GM04503 (cell line): ENCODE measurements at places on chromosomes 1 and 21.

DNA sequence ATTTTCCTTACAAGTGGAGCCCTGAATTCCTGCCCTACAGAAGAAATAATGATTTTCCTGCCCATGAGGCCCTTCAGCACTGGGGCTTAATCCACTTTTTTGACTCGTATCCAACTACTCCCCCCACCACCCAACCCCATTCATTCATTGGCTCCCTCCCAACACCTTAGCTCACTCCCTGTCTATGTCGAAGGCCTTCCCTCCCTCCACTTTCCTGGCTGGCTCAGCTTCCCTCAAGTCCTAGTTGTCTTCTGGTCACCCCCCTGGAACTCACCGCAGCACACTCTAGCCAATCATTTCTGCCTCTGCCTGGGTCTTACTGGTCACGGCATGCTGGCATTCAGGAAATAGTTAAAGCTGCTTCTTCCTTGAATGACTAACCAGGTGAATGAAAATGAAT lies 118.9 kb downstream of the PGBD5 start:
- DNase-seq, result no peak

- no peak for DNase-seq
These were observed 54.4 kb downstream of the NIBAN1 start for GRCh38 chr1:184919892-184920291.

- DNase-seq, result no peak
These were observed 87.7 kb downstream of the MAN1C1 start for GRCh38 chr1:25704267-25704691.

DNA sequence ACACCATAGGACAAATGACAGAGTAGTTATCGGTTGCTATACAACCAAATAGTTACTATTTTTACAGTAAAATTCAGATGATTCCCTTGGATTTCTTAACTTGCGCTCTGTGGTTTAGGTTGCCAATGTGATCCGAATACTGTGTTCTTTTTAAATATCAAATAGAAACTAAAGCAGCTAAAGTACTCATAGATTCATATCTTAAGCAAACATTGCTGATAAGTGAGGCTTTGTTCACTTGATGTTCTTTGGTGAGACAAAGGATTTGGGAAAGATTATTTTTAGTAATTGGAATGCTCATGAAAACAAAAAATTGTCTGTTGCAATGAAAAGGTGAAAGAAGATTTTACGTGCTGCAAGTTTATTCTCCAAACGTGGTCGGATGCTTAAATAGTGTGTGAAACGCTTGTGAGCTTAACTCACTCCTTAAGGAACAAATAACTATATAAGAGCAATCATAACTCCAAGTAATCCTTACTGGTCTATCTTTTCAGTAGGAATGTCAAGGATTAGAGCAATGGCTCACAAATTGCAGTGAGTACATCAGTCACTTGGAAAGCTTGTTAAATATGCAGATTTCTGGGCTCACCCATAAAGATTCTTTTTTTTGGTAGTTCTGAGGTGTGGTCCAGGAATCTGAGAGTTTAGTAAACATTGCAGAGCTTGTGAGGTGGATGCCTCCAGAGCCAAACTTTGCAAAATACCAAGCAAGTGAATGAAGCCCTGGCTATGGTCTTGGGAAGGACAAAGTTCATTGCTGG lies 31.8 kb upstream of the PDC start:
- no peak for DNase-seq

- no peak for DNase-seq
These were observed 92.5 kb downstream of the SCMH1 start for GRCh38 chr1:41149570-41149969.

DNA sequence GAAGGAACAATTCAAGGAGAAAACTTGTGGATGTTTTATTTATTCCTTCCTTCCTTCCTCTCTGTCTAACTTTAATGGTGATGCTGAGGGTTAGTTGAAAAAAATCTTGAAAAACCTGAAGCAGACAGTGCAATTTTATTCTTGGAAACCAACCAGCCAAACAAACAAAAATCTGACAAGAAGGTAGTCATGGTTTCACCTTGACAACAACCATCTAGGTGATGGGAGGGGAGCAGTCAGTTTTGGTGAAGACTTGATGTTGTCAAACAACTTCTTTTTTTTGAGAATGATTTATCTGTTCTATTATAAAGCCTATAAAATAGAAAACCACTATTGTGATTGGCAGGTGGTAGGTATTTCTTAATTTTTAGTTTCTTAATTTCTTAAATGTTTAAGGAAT lies 92.4 kb upstream of the GPR88 start:
- no peak for DNase-seq

DNA sequence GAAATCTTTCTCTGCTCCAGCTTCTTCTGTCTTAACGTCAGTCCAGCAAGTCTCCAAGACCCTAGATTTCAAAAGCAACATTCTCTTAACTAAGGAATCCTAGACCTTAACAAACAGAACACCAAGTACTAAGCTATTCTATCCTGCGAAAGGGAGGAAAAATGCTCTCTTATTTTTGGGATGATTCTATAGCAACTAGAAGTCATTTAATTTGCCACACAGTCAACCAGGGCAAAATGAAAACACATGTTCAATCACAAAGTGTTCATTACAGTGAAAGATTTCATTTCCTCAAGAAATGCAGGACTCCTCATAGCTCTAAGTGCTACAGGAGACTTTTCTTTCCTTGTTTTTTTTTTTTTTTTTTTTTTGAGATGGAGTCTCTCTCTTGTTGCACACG lies 36.2 kb upstream of the DOCK7 start:
- DNase-seq, result no peak

DNA sequence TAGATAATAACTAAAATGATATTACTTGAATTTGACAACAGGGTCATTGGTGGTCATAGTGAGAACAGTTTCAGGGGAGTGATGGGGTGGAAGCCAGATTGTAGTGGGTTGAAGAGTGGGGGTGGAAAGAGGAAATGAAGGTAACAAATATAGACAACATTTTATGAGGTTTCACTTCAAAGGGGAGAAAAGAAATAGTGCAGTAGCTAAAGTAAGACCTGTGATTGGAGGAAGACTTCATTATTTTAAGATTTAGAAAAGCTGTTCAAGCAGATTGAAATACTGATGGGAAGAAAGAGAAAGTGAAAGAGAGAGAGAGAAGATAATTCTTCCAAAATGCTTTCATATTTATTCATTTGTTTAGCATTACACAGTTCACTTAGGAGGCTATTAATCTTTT lies 52.0 kb upstream of the KCNA3 start:
- no peak for DNase-seq

DNA sequence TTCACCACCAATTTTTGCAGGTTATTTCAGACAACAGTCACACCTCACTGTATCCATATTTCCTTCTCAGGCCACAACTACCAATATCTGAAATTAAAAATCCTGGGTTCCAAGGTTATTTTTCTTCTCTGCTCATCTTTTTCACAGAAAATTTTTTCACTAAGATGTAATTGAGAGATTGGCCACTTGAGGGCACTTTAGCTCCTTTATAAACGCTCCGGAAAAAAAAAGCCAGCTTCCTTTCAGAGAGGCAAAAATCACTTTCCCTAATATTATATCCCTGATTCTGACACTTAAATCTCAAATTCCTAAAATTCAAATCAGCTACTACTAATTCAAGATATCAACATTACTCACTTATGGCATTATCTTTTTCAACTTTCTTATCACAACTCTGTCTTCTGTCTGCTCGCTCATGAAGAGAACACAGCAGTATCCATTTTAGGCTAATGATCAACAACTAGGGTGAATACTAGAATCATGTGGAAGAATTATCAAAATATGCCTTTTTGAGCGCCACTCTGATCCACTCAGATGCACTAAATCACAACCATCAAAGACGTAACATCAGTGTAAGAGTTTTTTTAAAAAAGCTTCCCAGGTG lies 101.4 kb upstream of the RGS1 start:
- no peak for DNase-seq

- DNase-seq, result no peak
These were observed 1187.4 kb upstream of the NCAM2 start for GRCh38 chr21:19810779-19811178.

DNA sequence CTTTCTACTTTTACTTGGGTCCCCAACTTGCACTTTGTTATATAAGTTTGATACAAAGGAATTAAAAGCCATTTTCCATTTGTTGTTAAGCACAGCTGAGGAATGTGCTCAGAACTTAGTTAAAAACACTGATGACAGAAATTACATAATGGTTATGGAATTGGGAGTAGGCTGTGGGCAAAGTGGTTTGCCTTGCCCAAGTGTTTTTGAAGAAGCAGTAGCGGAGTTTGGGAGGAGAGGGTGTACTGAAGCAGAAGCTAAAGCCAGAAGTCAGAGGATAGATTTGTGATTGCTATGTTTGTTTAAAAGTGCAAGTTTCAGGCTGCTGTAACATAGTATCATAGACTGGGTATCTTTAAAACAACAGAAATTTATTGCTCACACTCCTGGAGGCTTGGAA lies 391.8 kb downstream of the DUSP10 start:
- DNase-seq, result no peak

- DNase-seq, result no peak
These were observed 16.7 kb downstream of the SPATA21 start for GRCh38 chr1:16420424-16421118.

DNA sequence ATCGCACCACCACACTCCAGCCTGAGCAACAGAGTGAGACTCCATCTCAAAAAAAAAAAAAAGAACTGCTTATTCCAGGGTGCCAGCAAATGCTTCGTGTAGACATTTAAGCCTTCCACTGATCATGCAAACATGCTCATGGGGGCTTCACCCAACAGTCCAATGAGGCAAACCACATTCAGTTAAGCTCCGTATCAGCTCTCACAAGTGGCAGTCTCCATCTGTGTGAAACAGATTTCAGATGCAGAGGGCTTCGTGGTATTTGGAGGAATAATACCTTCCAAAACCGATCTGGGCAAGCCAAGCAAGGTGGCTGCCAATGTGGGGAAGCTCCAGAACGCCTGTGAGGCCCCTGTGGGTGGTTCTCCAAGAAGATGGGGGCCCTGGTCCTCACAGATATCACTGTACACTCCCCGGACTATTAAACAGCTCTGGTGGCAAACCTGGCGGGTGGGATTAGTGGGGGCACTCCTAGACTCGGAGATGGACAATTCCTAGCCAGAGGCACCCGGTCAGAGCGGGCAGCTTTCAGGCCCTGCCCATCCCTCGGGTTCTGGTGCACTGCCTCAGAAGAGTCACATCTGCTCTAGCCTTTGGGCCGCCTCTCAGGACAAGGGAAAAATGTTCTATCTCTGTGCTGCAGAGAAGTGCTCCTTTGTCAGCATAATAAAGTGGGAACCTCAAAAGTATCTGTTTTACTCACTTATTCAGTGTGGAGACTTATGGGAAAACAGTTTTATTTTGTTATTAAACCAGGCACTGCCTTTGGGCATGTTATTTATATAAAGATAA lies 10.2 kb downstream of the CREG1 start:
- DNase-seq, result no peak

DNA sequence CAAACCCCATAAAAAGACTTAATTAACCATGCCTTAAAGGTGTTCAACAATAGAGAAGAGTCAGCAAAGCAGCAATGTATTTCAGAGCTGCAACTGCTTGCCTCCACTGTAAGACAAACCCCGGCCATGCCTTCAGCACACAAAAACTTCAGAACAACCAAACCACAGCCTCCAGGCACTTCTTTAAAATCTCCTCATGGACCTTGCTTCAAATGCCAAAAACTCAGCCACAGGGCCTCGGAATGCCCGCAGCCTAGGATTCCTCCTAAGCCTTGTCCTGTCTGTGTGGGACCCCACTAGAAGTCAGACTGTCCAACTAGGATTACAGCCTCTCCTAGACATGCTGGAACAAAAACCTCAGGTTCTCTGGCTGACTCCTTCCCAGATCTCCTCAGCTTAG lies 208.1 kb upstream of the DUSP10 start:
- DNase-seq, result no peak

GRCh38 chr21:32806810-32807386 lies 35.3 kb upstream of the PAXBP1 start:
- DNase-seq, result no peak

GRCh38 chr1:151801846-151802245 lies 3.4 kb downstream of the LINGO4 start:
- no peak for DNase-seq

DNA sequence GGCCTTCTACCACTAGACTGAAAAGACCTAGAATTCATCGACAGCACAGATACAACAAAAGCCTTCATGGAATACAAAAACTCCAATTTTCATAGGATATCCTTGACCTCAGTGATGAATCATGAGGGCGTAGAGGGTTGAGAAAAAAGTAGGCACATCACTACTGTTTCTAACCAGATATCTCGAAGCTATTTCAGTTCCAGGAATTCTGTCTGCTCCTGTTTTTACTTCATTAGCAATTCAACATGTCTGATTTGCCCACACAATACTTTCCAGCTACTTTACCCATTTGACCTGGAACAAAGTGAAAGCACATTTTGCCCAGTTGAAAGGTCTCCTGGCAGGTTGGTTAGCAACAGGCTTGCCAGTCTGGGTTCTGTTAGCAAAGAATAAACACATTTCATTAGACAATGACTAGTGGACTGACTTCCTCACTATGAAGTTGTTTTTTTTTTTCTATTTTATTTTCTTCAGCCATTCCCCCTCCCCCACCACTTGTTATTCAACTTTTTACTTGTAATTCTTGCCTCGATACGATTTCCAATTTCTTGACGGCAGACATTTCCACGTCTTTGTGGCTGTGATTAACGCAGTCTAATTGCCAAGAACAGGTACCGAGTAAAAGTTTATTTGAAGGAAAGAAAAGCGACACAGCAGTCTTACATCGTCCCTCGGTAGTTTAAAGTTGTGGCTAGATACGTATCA lies 4.0 kb upstream of the ZBTB18 start:
- no peak for DNase-seq

DNA sequence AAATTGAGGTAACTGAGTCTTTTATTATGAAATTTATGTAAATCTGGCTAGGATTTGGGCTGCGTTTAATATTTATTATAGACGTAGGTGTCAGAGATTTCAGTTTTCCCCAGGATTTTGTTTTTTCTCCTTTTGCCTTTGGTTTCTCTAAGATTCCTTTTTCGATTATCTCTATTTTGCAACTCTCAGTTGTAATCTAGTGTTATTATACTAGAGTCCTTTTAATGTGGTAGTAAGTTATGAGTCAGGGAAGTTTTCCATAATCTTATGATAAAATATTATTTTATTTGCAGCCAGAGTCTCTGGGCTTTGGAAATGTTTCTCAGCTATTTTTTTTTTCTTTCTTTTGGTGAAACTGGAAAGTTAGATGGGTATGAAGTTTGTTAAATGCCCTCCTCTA lies 1043.8 kb downstream of the PLA2G4A start:
- DNase-seq, result no peak

DNA sequence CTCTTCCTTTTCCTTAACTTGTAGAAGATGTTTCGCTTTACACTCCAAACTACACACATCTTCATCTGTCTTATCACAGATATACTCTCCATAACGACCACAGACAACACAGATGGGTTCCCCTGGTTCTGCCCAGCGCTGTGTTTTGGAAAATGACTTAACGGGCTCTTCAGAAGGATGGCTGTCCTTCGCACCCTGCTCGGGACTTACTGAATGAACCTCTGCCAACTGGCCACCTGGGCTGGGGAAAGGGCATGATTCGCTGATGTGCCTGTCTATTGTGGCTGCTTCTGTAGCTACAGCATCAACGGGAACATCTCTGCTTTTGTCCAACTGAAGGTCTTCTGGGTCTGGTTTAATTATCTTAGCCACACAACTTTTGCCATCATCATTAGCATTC lies 3.4 kb downstream of the DDX59 start:
- DNase-seq, result no peak
